ENCODE measurements at places on chromosomes 7 and 10.

GRCh38 chr7:86969865-86970264, 89.6 kb downstream of the ELAPOR2 start:
- DNase-seq: no peak

DNA sequence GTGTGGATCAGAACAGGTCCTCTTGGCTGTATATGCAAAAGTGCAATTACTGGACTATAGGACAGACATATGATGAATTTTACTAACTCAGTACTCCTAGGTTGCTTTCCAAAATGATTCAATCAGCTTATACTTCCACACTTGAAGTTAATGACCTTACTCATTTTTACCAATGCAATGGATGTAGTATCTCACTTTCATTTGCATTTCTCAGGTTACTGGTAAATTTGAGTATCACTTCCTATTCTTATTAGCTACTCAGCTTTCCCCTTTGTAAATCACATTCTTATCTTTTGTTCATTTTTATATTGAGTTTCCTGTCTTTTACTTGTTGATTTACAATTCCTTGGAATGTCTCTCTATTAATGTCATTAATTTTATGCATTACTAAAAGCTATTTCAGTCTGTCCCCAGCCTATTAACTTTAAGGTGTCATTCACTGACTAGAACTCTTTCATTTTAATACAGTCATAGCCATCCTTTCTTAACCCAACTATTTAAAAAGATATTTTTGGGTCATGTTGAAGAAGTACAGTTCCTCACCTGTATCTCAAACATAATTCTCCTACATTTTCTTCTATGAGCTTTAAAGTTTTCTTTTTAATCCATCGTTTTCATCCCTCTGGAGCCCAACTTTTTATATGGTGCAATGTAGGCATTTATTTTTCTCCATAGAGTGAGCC, 88.6 kb downstream of the VIM start:
- DNase-seq: no peak

DNA sequence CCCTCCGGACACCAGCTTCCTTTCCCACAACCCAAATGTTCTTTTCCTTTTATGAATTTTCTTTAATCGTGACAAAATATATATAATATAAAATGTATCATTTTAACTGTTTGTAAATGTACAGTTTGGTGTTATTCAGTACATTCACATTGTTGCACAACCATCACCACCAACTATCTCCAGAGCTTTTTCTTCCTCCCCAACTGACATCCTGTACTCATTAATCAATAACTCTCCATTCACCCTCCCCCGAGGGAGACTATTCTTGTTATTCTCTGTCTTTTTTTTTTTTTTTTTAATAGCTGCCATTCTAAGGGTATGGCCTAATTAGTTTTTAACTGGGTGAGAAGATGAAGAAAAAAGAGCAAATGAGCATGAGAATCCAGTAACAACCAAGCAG, 30.6 kb upstream of the ITGB1 start:
- DNase-seq: no peak

GRCh38 chr10:120749856-120750566, 101.2 kb upstream of the WDR11 start:
- DNase-seq: no peak

DNA sequence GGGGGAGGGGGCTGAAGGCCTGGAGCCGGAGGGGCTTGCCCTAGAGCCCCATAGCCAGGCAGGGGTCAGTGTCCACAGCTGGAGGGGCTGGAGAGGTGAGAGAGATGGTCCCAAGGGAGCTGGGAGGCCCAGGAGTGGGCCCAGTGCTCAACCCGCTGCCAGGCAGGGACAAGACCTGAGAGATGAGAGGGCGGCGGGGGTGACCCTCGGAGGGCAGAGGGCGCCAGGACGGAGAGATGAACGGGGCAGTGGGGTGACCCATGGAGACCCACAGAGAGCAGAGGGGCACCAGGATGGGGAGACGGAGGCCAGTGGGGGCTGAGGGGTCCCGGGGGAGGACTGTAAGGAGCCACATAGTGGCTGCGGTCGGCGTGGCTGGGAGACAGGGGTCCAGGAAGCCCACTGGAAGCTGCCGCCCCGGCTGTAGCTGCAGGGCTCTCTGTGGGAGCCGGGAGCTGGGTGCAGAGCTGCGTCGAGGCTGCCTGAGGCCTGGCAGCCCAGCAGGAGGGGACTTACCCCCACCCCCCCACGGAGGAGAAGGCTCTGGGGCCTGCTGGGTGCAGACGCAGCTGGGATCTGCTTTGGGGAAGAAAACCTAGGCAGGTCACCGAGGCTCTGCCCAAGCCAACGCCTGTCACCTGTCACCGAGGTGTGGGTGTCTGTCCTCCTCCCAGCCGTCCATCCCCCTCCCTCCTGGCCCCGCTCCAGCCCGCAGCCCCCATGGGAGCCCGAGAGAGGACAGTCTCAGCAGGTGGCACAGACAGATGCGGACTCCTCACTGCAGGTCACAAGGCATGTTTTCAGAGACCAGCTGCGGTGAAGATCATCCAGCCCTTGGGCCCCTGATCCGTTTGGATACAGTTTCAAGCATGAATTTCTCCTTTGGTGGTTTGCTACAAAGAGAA, 25.1 kb downstream of the PWWP2B start:
- DNase-seq: no peak

GRCh38 chr10:48463318-48464003, 141.4 kb downstream of the ARHGAP22 start:
- no peak for DNase-seq

DNA sequence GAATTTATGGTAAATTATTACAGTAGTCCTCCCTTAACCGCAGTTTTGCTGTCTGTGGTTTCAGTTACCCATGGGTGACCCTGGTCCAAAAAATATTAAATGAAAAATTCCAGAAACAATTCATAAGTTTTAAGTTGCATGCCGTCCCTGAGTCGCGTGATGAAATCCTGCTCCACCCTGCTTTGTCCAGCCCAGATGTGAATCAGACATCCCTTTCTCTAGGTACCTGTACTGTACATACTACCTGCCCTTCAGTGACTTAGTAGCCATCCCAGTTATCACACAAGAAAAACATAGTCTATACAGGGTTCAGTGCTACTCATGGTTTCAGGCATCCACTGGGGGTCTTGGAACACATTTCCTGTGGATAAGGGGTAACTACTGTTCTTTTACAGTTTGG, 20.5 kb upstream of the RHEB start:
- no peak for DNase-seq

DNA sequence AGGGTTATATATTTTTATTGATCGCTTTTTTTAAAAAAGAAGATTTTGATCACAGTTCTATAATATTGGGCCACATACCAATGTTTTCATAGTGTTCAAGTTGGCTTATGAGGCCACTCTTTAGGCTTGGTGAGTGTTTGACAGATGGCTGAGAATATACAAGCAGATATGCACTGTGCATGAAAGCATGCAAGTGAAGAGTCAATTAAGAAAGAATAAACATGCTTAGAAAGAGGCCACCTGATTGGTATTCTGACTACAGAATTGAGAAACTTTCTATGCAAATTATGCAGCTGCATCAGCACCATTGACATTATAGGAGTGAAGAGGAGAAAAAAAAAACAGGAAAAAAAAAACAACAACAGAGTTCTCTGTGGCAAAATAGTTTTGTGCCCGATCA, 39.9 kb downstream of the CABCOCO1 start:
- DNase-seq: no peak

DNA sequence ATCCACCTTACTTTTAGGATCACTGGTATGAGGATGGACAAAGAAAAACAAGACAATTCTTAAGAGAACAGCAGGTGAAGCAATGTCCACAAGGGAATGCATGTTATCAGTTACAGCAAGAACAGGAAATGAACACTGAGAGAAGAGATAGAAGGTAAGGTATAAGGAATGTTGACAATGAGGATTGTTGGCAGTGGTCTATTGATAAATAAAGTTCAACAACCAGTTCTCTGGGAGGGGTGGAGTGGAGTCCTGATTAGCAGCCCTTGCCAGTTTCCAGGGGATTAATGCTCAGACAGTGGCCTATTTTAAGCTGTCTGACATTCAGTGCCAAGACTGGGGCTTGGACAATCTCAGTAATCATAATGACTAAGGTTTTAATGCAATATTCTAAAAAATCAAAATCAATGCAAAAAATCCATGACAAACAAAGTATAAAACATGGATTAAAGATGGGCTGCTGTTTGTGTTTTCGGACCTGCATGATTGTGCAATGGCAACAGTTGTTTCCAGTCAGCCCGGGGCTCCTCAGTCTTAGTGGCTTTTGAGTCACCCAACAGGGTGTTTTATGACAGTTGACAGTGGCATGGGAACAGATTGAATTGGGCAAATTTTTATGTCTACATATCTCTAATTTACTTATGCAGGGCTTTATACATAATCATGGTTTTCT, 13.8 kb upstream of the AKR1B1 start:
- no peak for DNase-seq

DNA sequence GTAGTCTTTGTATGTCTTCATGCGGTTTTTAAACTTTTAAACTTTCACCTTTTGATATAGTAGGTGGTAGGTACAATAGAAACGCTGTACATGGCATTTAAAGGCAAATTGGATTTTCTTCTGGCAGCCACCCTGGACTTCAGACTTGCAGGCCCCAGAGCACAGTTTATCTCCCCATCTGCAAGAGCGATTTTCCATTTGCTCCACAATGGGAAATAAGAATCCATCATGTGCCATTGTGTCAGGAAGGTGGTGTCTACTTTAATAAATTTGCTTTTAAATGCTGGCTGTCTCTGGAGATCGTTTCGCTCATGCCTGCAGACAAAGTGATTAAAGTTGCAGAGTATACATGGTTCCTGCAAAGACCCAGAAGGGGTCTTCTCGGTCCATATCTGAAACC, 38.9 kb downstream of the UNC5B start:
- no peak for DNase-seq

DNA sequence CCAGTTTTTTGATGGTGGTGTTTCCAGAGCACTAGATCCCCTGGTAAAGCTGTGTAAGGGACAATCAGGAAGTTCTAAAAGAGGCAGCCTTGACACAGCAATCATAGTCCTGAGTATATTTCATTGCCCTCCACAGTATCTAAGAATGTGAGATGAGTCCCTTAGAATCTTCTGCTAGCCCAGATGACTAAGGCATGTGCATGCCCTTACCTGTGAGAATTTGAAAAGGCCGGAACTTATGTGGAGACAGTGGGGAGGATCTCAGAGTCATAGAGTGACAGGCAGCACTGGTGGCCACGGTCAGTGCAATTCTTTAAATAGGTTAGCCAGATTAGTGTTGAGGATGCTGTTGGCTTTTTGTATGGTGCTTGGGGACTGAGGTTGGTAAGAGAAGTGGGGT, 361.4 kb upstream of the VSTM2A start:
- no peak for DNase-seq

- no peak for DNase-seq
Observed at GRCh38 chr7:155342313-155342712, 44.6 kb downstream of the INSIG1 start.

GRCh38 chr7:28349637-28350036, 62.7 kb upstream of the CREB5 start:
- no peak for DNase-seq

- DNase-seq: no peak
Observed at GRCh38 chr7:141840708-141841107, 577 bp downstream of the PRSS37 start.

DNA sequence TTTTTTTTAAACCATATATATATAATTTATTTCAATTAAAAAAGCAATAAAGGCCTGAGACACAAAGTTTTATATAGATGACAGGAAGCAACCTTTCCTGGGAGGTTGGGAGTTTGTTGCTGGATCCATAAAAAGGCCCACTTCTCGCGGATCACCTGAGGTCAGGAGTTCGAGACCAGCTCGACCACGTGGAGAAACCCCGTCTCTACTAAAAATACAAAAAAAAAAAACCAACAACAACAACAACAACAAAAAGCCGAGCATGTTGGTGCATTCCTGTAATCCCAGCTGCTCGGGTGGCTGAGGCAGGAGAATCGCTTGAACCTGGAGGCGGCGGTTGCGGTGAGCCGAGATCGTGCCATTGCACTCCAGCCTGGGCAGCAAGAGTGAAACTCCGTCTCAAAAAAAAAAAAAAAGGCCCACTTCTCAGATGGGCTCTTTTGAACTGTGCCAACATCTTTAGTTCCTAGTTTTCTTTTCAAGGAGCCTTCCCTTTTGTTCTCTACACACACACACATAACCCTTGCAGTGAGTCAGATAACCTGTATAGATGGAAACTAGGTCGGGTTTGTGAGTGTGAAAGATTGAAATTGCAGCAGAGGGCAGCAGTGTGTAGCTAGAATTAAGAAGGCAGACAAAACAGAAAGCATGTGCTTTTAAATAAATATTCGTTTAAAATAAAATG, 1.2 kb upstream of the SMNDC1 start:
- peak; percentile 64 for DNase-seq

DNA sequence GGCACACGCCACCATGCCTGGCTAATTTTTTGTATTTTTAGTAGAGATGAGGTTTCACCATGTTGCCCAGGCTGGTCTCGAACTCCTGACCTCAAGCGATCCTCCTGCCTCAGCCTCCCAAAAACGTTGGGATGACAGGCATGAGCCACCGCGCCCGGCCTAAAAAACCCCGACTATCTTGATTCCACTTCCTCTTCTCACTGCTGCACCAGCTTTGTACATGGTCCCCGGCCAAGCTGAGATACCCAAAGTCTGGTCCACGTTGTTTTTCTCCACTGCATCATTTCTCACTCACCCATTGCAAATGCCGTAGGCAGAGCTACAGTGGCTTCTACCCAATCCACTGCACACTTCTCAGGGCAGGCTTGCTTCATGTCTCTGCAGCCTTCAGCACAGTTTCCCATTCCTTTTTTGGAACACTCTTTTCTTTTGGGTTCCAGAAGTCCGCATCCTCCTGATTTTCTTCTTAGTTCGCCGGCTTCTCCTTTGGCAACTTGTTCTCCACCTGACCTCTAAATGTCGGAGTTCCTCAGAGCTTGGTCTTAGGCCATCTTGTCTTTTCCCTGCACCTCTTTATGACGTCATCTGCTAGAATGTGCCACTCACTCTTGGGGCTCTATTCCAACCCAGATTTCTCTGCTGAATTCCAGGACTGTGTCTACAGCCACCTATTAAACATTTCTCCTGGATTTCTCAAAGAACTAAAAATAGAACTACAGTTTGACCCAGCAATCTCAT, 6.0 kb upstream of the GNB2 start:
- DNase-seq: no peak

- no peak for DNase-seq
Observed at GRCh38 chr7:117776224-117776623, 97.0 kb downstream of the CTTNBP2 start.

GRCh38 chr7:67821116-67821515, 824.5 kb downstream of the TYW1 start:
- DNase-seq: no peak

- DNase-seq: no peak
Observed at GRCh38 chr10:27312854-27313253, 72.3 kb upstream of the ACBD5 start.

GRCh38 chr7:75813084-75813483, 522 bp downstream of the CCL24 start:
- no peak for DNase-seq

Data from activated T-cell treated with anti-CD3 and anti-CD28 coated beads, Interleukin-2, amount 50 U/mL, for 72 hours (primary cell).